ENCODE measurements at places on chromosomes 1 and 21. TPM values are rescaled to one million over a fixed set of nuclear protein-coding genes. Genes with fewer than 3 reads are reported as not detected.

NCAM2 gene
- total RNA-seq = 0.40 TPM

USP48 gene
- total RNA-seq = 34.5 TPM

PLA2G5 gene
- total RNA-seq = not detected

OR2L13 gene
- total RNA-seq = not detected

UAP1 gene
- 34.8 TPM for total RNA-seq

MOV10 gene
- 92.2 TPM for total RNA-seq

PCP4L1 gene
- total RNA-seq = 0.69 TPM

SEMA4A gene
- total RNA-seq = 1.8 TPM

- H3K27me3 ChIP-seq = no peaks in the 10 kb centered on the region
- H3K36me3 ChIP-seq = no peaks in the 10 kb centered on the region
- peak; percentile 86 for DNase-seq
Observed at GRCh38 chr1:43073490-43074230, 98.4 kb downstream of the EBNA1BP2 start.

DNA sequence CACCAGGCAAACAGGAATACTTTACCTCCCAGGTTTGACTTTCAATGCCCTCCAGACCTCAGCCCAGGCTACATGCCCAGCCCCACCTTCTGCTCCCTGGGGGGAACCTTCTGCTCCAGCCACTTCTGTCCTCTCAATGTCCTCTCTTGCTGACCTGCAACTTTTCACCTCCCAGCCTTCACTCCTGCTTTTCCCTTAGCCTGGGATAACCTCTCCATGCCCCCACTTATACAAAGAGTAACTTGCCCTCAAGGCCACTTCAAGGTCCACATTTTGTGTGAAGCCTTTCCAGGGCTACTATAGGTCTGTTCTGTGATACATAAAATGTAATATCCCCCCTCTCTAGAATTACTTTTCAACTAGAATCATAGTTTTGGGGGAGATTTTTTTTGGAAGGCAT is 21.7 kb downstream of the SERTAD4 start:
- peaks cover 41% of the 10 kb centered on the region for H3K27me3 ChIP-seq
- H3K4me1 ChIP-seq = peaks cover 32% of the 10 kb centered on the region

DNA sequence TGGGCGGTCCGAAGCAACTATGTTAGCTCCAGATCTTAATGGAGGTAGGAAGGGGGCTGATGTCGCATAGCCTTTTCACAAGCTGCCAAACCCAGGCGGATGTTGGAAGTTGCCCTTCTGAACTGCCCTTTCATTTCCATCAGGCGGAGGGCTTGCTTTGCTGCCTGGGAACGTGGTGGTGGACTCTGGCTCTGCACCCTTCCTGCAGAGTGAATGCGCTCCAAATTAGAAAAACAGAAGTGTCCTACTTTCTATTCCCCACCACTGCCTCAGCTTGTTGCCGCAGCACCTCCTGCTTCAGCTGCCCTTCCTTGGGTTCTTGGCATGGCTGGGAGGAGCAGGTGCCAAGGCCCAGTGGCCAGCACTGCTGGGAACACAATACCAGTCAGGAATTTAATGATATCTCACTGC is 60.6 kb downstream of the AK4 start:
- peaks cover 7% of the 10 kb centered on the region for H3K4me1 ChIP-seq
- no peak overlapping the region for H3K4me3 ChIP-seq
- DNase-seq = no peak
- no peaks in the 10 kb centered on the region for H3K27me3 ChIP-seq
- H3K36me3 ChIP-seq = no peaks in the 10 kb centered on the region

GRCh38 chr1:42657201-42657600 is 1.0 kb upstream of the PPIH start:
- no peak for DNase-seq
- H3K36me3 ChIP-seq = no peaks in the 10 kb centered on the region
- H3K4me3 ChIP-seq = no peak overlapping the region
- H3K27me3 ChIP-seq = peaks cover 23% of the 10 kb centered on the region

DNA sequence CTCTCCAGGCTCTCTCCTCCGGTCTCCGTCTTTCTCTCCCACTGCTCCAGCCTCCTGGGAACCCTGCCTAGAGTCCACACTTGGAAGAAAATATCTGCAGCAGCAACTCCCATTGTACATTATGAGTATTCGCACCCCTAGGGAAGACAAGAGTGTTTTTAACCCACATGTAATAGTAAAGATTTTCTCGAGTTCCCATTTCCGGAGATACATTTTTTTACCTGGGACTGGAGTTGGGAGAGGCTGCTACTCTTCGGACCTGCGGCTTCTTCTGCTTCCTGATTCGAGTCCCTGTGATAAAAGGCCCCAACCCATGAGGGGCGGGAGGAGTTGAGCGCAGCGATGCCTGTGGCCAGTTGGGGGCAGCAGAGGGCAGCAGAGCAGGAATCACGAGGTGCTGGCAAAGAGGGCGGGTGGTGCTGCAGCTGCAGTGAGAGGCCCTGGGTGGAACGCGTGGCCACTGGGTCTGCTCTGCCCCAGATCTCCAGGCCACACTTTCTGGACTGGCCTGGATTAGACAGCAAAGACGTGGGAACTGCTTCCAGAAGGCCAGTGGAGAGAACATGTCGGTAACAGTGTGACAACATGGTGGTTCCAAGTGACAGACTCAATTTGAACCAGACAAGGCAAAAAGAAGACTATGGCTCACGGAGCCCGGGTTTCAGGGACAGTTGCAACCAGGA is 221.0 kb upstream of the CSF3R start:
- peak; percentile 90 for DNase-seq
- no peak overlapping the region for H3K27ac ChIP-seq
- no peaks in the 10 kb centered on the region for H3K27me3 ChIP-seq
- no peaks in the 10 kb centered on the region for H3K36me3 ChIP-seq
- peaks cover 31% of the 10 kb centered on the region for H3K4me1 ChIP-seq
- no peak overlapping the region for H3K4me3 ChIP-seq

DNA sequence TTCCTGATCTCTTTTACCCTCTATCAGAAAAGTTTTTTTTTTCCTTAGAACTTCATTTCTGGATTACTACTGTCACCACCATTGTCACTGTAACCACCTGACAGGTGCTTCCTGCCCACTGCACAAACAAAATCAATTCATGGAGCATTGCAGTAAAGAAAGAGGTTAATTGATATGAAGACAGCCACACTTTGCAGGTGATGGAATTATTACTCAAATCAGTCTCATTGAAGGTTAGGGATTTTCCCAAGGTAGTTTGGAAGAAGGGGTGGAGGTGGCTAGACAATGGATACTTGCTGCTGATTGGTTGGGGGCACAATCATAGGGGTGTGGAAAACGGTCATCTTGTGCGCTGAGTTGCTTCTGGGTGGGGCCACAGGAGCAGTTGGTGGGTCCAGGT is 230.8 kb upstream of the CACYBP start:
- no peaks in the 10 kb centered on the region for H3K27me3 ChIP-seq
- no peak overlapping the region for H3K4me3 ChIP-seq
- no peaks in the 10 kb centered on the region for H3K4me1 ChIP-seq
- no peaks in the 10 kb centered on the region for H3K36me3 ChIP-seq

- no peaks in the 10 kb centered on the region for H3K27me3 ChIP-seq
- H3K36me3 ChIP-seq = no peaks in the 10 kb centered on the region
- no peak overlapping the region for H3K27ac ChIP-seq
- peaks cover 16% of the 10 kb centered on the region for H3K4me1 ChIP-seq
- no peak overlapping the region for H3K4me3 ChIP-seq
Observed at GRCh38 chr1:159949123-159949522, 3.7 kb upstream of the IGSF9 start.

DNA sequence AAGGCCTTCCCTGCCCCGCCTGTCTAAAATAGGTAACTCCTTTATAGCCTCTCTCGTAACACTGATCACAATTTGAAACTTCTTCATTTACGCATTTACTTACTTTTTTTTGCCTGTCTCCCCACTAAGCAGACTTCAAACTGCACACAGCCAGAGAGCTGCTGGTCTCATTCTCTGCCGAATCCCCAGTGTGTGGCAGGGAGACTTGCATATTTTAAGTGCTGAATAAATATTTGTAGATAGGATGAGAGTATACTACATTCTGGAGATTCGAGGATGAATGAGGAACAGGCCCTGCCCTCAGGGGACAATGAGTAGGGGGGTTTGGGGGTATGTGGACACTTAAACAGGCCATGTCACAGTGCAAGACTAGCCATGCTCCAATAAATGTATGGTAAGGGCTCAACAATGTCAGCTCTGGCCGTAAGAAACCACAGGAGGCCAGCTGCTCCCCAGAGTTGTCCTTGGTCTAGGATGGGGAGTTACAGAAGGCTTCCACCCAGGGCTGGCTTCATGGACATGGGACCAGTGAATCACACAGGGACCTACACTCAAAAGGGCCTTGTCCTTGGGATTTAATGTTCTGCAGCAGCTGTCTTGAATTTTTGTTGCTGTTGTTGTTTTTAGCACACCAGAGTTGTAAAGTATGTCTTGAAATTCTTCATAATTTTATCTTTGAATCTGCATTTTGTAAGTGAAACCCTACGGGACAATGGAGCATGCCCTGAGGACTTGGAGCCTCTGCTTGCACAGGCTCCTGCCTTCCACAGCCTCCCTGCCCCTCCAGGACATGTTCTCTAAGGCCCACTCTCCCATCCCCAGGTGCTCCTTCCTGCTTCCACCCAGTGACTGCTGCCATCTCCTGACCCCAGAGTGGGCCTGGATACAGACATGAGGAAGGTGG is 8.5 kb downstream of the DIO1 start:
- H3K4me1 ChIP-seq = no peaks in the 10 kb centered on the region
- no peak overlapping the region for H3K27ac ChIP-seq
- H3K27me3 ChIP-seq = no peaks in the 10 kb centered on the region
- no peak overlapping the region for H3K4me3 ChIP-seq
- H3K36me3 ChIP-seq = no peaks in the 10 kb centered on the region
- no peak for DNase-seq

GRCh38 chr1:207097871-207098324 is 6.1 kb upstream of the C4BPA start:
- H3K4me1 ChIP-seq = no peaks in the 10 kb centered on the region
- no peak overlapping the region for H3K4me3 ChIP-seq
- H3K36me3 ChIP-seq = no peaks in the 10 kb centered on the region

DNA sequence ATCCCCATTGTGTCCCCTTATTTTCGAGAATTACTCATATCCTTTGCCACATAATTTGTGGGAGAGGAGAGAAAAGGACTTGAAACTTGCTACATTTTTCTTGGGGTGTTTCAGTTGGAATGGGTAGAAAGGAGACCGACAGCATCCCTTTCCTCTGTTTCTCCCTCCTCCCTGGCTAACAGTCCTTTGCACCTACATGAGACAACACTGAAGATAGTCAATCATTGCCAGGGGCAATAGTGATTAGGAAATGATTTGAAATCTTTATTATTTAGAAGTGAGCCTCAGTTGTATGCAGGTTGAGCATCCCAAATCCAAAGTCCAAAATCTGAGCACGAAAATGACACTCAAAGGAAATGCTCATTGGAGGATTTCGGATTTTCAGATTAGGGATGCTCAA is 7.8 kb upstream of the TARS2 start:
- no peaks in the 10 kb centered on the region for H3K4me1 ChIP-seq
- no peak for DNase-seq
- no peak overlapping the region for H3K27ac ChIP-seq
- H3K36me3 ChIP-seq = no peaks in the 10 kb centered on the region

GRCh38 chr1:161954466-161954865 is 69.2 kb downstream of the OLFML2B start:
- H3K4me3 ChIP-seq = no peak overlapping the region
- H3K4me1 ChIP-seq = no peaks in the 10 kb centered on the region
- no peak for DNase-seq
- H3K27me3 ChIP-seq = no peaks in the 10 kb centered on the region

DNA sequence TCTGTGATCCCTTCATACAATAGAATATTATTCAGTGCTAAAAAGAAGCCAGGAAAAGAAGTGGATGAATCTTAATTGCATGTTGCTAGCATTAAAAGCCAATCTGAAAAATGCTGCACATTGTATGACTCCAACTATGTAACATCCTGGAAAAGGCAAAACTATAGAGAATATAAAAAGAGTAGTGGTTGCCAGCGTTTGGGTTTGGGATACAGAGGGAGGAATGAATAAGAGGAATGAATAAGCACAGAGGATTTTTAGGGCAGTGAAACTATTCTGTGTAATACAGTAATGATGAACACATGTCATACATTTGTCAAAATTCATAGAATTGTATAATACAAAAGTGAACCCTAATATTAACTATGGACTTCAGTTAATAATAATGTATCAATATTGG is 42.5 kb downstream of the GPR88 start:
- peaks cover 1% of the 10 kb centered on the region for H3K4me1 ChIP-seq
- no peak overlapping the region for H3K4me3 ChIP-seq
- H3K36me3 ChIP-seq = no peaks in the 10 kb centered on the region
- H3K27me3 ChIP-seq = no peaks in the 10 kb centered on the region
- no peak overlapping the region for H3K27ac ChIP-seq

DNA sequence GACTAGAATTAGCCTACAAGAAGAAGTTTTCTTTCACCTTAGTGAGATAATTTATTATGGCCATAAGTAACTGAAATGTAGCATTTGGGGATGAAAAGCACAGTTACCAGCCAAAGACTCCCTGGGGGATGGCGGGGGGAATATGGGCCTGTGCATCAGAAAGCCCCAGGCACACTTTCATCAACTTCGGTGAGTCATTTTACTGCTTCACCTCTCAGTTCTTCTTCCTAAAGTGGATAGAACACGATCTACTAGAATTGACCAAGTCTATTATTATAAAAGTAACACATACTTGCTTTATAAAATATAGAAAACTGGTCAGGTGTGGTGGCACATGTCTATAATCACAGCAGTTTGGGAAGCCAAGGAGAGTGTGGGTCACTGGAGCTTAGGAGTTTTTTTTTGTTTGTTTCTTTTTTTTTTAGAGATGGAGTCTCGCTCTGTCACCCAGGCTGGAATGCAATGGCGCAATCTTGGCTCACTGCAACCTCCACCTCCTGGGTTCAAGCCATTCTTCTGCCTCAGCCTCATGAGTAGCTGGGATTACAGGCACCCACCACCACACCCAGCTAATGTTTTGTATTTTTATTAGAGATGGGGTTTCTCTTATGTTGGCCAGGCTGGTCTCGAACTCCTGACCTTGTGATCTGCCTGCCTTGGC is 141.8 kb downstream of the ZZZ3 start:
- no peak overlapping the region for H3K27ac ChIP-seq
- no peaks in the 10 kb centered on the region for H3K27me3 ChIP-seq
- DNase-seq = no peak
- H3K4me3 ChIP-seq = no peak overlapping the region
- no peaks in the 10 kb centered on the region for H3K36me3 ChIP-seq

DNA sequence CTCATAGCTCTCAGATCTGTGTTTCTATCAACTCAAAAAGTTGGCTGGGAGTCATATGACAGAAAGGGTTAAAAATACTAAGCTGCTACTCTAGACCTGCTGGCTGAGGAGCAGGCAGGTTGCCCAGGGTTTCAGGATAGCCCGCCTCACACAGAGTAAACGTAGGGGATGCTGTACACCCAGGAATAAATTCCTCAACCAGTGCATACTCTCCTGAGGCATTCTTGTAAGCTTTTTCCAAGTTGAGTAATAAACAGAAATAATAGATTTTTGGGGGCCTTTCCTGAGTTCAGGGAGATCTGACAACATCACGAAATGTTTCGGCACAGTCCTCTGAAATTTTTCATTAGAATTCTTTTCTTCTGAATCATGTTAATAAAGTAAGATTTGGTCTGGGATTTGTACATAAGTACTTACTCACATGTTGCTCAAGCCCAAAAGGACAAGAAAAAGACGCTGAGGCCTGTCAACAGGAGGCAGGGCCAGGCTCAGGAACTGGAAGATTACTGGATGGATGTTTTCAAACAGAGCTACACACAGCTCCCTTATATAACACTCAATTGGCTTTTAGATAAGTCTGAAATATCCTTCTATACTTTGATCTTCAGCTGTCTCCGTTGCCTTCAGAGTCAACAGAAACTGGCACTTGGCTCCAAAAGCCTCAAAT is 41.0 kb downstream of the TGFBR3 start:
- DNase-seq = no peak
- no peaks in the 10 kb centered on the region for H3K36me3 ChIP-seq
- H3K4me1 ChIP-seq = peaks cover 26% of the 10 kb centered on the region
- H3K27ac ChIP-seq = no peak overlapping the region
